ENCODE measurements at places on chromosomes 13 and 19.
A peak's percentile ranks its signal among the peaks of the same experiment; 100 is the strongest.

DNA sequence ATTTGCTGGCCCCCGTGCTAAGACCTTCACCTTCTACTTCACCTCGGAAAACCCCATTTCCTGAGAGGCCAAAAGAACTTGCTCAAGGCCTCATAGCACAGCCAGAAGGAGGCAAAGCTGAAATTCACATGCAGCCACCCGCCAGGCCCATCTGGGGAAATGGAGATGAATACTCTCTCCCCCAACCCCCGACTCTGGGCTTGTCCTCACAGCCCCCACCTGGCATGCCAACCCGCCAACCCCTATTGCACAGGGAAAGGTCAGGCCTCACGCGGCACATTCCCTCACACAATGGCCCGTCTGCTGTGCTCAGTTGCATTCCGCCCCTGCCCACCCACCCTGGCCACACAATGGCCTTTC is 3.2 kb downstream of the PRX start:
- no peak for DNase-seq

DNA sequence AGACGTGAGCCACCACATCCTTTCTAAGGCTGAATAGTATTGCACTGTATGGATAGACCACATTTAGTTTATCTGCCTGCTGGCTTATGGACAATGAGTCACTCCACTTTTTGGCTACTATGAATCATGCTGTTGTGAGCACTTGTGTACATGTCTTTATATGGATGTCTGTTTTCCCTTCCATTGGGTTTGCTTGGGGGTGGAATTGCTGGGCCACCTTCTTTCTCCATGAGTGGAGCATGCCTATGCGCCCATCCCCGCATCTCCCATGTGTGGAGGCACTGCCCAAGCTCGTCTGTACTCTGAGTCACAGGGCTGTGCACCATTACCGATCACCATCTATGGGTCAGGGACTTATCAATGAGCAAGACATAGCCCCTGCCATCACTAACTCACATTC is 127.2 kb upstream of the GJB6 start:
- DNase-seq, result peak; percentile 88

DNA sequence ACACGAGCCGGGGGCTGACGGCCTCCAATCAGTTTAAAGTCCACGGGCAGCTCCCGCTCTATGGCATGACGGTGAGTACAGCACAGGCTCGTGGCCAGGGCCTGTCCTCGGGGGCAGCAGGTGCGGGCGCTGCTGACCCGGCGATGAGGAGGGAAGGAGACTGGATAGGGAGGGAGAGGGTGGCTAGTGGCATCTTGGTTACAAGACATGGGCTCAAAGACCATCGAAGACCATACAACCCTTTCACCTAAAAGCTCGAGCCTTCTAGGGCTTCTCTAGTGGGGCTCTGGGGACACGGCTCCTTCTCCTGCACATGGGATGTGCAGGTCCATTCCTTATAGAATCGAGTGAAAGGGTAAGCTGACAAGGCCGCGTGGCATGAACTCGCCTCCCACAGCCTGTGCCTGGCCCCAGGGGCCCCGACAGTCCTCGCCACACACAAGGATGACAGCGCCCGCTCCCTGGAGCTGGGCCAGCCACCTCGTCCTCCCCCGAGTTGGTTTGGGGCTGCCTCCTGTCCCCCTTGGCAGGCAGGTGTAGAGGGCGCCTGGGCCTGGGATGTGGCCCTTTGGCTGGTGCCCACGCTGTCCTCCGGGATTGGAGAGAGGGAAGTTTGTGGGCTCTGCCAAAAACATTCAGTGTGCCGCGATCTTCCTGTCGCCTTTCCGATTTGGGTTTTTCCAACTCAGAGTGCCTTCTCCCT is 137.6 kb downstream of the STK24 start:
- DNase-seq, result no peak

- DNase-seq, result no peak
These were observed 52.0 kb downstream of the GNG7 start for GRCh38 chr19:2650515-2650914.

DNA sequence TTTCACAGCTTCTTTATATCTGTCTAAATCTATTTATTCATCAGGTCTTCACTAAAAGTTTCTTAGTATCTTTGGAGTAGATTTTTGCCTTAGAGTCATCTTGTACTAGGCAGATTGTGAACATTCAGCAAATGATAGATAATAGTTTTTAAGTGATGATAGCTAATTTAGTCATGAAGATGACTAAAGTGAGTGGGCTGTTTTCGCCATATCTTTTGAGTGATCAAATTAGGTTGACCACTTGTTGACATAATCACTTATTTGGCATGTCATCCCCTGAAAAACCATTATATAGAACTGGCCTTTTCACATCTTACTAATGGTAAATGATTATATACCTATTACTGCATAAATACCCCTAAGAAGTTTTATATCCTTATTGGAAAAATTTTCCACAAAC is 999.2 kb downstream of the PCDH17 start:
- peak; percentile 69 for DNase-seq

- no peak for DNase-seq
These were observed 39.7 kb upstream of the PEPD start for GRCh38 chr19:33561261-33561660.

- no peak for DNase-seq
These were observed 24.1 kb downstream of the IZUMO4 start for GRCh38 chr19:2120821-2121220.

GRCh38 chr13:107457686-107458085 is 757.6 kb downstream of the LIG4 start:
- no peak for DNase-seq

DNA sequence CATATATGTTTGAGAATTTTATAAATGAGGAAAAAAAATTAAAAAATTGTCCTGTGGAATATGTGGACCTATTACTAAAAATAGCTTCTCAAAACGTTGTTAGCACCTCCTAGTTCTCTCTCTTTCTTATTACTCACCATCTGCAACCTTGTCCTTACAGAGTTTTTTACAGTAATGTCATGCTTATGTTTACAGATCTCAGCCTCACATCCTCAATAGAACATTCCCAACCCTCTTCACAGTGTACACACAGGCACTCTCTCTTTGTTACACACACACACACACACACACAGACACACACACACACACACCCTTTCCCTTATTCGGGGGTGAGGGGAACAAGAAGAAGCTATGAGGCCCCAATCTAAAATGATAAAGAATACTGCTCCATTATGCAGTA is 197.7 kb downstream of the SLITRK6 start:
- DNase-seq, result no peak

DNA sequence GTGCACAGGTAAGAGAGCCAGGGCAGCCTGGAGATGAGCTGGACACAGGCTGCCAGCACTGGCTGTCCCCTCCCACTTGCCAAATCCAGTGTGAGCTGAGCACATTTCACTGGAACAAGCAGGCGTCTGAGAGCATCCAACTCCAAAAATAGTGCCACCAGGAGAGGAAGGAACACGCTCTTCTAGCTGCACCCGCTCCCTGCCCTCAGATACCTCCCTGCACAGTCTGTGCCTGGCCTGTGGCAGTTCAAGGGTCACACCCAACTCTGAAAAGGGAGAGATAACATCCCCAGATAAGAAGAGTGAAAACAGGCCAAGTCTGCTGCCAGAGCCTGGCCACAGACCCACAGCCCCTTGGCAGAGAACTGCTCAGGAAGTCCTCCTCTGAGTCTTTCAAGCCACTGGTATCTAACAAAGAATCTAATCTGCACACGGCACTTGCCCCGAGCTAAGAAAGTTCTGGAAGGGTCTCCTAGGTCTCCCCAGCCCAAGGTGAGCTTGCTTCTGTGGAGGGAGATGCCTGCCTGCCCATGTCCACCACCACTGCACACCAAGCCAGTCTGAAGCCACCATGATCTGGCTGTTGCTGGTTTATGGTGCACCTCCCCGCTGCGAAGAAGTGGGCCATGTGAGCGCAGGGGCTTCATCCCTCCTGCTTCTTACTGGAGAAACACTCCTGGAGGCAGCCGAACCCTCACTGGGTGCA is 14.7 kb downstream of the ELL start:
- no peak for DNase-seq

- DNase-seq, result no peak
These were observed 116.8 kb upstream of the CACNA1A start for GRCh38 chr19:13622766-13623715.

- peak; percentile 97 for DNase-seq
These were observed 26.3 kb upstream of the SIGLEC11 start for GRCh38 chr19:49987159-49987698.

DNA sequence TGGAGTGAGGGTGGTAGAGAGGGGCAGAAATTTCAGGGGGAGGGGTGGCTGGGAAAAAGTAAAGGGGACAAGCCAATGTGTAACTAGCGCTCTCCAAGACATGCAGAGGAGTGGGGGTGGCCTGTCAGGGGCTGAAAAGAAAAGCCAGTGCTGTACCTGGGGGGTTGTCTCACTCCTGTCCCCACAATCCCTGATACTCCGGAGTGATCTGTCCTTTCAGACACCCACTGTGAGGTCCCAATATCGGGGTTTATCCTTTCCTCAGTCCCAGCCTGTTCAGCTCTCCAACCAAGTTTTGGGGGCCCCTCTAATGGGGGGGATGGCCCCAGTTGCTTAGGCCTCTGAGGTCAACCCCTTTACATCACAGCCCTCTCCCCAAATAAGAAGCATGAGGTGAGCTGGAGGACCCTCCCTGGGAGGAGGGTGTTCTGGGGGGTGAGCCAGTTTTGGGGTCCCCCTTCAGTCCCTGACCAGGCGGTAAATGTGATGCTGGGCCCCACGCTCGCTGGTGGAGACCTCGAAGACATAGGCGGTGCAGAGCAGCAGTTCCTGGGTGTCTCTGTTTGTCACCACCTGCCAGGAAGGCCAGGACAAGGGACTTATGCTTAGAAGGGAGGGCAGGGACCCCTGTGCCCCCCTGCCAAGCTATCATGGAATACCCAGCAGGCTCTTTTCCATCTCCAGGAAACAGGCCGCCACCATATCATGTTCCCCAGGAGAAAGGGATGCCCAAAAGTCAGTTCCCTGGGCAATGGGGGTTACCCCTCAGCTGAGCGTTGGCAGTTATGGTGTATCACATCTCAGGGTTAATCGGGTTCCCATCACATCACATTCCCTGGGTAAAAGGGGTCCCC is 5.9 kb downstream of the CD37 start:
- DNase-seq, result no peak

DNA sequence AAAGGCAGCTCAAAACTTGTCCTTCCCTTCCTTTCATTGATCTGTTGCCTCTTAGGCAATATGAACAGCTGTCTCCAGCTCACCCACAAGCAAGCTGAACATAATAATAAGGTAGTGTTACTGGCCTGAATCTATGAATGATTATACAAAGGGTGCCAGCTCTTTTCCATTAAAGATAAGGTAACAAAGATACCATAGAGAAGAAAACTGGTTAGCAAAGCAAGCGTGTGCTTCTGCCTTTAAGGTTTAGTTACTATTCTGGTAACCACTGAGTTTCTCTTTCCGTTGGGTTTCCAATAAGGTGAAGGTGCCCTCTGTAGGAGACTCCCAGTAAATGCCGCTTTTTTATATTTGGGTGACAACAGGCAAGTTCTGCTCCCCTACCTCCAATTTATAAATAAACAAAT is 12.1 kb upstream of the DACH1 start:
- peak; percentile 72 for DNase-seq

DNA sequence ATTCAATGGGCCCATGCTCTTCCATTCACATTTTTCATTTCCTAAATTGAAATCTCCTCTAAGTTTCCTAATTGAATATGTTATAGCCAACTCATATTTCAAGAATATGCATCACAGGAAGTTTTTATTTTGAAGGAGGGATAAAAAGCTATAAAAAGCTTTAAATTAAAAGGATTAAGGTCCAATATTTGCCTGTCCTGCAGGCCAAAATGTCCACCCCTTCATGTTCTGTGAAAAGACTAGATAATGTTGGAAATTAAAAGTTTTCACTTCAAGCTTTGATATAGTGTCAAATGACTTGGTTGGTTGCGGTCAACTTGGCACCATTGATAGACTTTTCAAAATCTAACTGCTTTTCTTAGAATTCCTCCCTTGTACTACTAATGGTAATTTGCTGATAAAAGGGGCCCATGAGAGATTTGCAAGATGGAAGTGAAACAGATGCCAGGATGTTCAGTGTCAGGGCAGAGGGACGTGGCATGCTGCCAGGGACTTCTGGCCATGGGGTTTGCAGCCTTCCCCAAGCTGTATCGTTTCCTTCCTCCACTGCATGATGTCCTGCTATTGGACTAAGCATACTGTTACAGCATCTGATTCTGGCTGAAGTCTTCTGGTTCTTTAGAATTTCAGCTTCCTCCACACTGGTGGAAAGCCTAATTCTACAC is 547.3 kb upstream of the MIR17HG start:
- DNase-seq, result no peak

DNA sequence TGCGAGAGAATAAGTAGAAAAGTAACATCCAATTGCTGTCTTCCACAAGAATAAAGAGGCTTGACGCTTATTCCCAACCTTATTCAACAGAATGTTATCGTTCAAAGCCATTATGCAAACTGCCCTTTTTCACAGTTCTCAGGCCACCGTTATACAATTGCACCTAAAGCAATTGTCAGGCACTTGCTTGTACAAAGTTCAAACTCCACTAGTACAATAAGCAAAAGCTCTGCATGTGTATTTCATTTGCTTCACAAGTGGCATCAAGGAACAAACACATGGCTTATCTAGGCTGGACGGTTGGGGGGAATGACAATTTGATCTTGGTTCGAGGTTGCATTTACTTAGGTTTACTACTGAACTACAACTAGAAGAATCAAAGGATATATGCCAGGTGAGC is 815.6 kb downstream of the EFNB2 start:
- no peak for DNase-seq

DNA sequence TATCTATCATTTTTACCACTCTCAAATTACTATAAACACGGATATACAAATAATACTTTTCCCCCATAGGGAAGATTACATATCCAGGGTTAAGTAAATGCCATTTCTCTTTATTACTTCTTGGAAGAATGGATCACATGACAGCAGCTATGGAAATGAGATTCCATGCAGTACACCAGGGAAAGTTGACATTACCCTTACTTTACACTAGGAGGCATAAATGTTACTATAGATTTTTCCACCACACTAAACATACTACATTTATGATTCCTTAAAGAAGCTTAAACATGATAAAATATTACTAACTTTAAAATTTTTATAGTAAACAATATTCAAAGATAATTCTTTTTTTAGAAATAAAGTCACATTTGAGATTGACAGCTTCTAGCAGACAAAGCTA is 611.4 kb downstream of the PCDH9 start:
- peak; percentile 64 for DNase-seq

DNA sequence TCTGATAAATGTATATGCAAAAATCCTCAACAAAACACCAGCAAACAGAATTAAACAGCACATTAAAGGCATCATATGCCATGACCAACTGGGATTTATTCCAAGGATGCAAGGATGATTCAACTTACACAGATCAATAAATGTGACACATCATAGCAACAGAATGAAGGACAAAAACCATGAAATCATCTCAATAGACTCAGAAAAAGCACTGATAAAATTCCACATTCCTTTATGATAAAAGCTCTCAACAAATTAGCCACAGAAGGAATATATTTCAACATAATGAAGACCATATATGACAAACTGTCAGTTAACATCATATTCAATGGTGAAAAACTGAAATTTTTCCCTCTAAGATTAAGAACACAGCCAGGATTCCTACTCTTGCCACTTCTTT is 691.6 kb downstream of the DIAPH3 start:
- DNase-seq, result peak; percentile 19

DNA sequence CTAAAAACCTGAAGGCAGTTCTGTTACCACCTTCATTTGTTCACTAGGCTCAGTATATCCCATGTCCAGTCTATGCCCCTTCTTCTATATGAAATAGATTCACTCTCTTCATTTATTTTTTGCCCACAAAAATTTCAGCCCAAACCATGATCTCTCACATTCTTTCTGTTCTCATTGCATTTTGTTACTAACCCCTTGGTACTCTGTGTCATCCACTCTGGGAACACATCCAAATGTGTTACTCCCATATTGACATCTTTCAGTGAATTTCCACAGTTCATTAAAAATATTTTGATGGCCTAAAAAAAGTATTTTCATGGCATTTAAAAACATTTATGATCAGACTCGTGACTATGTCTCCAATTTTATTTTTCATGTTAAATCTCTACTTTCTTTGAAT is 378.9 kb downstream of the SLITRK1 start:
- no peak for DNase-seq

Measured in RKO (cell line).